A549 (cell line): ENCODE measurements at places on chromosomes 11 and 22. TPM values are rescaled to one million over a fixed set of nuclear protein-coding genes. Genes with fewer than 3 reads are reported as not detected.

- peak; percentile 77 for DNase-seq
Measured at GRCh38 chr11:35083431-35084238, 55.3 kb upstream of the CD44 start.

The SMIM38 gene
- 0.05 to 0.08 TPM in 2 of 3 replicates, not detected in the other for polyA plus RNA-seq

DNA sequence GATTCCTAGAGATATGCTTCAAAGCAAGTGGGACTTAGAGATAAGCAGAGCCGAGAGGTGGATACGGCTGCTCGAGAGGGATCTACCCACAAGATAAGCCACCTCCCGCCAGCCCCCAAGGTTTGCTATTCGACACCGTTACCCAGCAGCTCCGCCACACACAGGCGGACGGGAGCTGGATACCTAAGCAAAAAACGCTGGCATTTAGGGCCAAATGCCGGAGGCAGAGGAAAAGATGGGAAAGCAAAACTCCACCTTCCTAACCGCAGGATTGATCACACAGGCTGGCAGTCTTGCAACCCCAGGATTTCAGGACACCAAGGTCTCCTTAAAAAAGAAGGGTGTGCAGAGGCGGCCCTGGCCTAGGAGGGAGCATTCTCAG, 709 bp downstream of the FTH1 start:
- peak; percentile 51 for DNase-seq

The NCR3LG1 gene
- 1.1 to 1.4 TPM (median 1.3 TPM) in 3 replicates for polyA plus RNA-seq

DNA sequence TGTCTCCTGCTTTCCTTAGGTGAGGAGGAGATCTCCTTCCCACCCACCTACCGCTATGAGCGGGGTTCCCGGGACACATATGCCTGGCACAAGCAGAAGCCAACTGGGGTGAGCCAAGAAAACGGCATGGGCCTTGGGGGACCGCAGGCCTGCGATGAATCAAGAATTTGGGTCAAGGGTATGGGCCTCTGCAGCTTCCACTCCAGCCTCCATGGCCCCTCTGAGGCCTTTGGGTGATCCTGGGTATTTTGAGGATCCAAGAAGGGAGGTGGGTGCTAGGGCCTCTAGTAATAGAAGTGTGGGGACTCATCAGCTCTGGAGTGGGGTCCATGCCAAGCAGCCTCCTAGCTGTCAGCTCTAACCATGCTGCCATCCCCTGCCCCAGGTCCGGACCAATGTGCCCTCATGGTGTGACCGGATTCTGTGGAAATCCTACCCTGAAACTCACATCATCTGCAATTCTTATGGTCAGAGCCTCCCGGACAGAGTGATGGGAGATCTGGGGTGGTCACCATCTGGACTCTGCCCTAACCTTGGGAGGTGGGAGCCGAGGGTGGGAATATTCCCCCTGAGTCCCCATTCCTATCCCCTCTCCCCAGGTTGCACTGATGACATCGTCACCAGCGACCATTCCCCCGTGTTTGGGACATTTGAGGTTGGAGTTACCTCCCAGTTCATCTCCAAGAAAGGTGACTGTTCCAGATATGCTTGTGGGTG, 8.6 kb downstream of the INPPL1 start:
- DNase-seq = no peak

The SSH3 gene
- polyA plus RNA-seq = 18.6 to 24.1 TPM (median 23.8 TPM) in 3 replicates

The CECR2 gene
- polyA plus RNA-seq = 0.01 to 0.06 TPM (median 0.03 TPM) in 3 replicates

DNA sequence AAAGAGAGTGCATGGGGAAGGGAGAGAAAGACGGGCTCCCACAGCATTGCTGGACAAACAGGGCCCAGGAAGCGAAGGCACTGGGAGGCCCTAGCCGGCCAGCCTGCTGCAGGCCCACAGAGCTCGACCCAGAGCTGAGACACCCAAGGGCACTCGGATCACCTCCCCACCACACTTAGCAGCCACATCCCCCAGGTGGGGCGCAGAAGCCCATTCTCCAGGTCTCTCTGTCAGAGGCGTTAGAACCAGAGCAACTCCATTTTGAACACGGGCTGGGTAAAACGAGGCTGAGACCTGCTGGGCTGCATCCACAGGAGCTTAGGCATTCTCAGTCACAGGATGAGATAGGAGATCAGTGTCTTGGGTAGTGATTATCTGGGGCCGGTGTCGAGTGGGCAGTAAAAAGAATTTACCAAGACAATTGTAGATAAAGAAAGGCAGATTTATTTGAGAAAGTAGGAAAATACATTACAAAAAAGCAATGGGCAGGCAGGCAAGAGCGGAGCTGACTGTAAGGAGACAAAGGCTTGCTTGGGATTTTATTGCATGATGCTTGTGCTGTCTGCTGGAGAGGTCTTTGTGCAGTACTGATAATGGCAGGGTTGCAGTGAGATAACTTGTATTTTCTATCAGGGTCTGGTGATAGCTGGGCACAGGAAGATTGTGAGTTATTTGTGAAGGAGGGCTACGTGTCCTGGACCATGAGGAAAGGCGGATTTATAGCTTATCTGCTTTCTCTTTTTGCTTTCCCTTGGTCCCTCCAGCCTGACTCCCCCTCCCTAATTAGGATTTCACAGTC, 13.4 kb upstream of the CAPN5 start:
- no peak for DNase-seq

GRCh38 chr11:96023275-96023674, 99.4 kb upstream of the MTMR2 start:
- no peak for DNase-seq

- no peak for DNase-seq
Measured at GRCh38 chr11:128198216-128198772, 389.1 kb downstream of the ETS1 start.

- DNase-seq = no peak
Measured at GRCh38 chr11:14894657-14895598, 2.9 kb upstream of the CYP2R1 start.

GRCh38 chr22:24105013-24105360, 76.3 kb upstream of the SUSD2 start:
- DNase-seq = no peak

The OR4P4 gene
- polyA plus RNA-seq = not detected in 3 replicates

GRCh38 chr11:129458756-129459535, 83.3 kb downstream of the BARX2 start:
- DNase-seq = no peak

DNA sequence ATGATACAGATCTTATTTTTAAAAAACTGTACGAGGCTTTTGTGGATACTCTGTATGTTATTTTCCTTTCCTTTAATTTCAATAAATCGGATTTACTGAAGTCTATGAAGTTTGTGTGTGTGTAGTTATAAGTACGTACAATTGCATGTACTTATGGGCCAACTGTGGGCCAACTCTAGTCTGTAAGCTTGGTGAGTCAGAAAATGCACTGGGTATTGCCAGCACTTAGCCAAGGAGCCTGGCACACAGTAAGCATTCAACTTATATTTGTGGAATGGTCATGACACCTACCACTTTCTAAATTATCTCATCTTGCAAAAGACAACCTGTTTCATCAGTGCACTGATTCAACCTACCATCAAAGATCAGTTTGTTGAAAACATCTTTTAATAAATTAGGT, 32.6 kb downstream of the THAP12 start:
- no peak for DNase-seq

DNA sequence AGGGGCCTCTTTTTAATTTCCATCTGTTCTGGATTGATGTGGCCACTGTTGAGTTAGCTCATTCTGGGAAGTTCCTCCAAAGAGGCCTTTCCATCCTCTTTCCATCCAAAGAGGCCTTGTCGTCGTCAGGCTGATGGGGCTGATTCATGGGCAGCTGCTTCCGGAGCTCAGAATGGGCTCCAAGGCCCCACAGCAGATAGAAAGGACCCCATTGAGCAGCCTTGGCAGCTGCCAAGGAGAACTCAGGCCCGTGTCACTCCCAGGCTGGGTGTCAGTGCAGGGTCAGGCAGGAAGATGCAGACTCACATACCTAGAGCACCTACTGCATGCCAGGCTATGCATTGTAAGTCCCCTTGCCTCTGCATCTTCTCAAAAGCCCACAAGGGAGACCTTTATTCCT, 524.1 kb downstream of the MIAT start:
- no peak for DNase-seq

- no peak for DNase-seq
Measured at GRCh38 chr11:87743007-87743406, 432.2 kb downstream of the RAB38 start.

DNA sequence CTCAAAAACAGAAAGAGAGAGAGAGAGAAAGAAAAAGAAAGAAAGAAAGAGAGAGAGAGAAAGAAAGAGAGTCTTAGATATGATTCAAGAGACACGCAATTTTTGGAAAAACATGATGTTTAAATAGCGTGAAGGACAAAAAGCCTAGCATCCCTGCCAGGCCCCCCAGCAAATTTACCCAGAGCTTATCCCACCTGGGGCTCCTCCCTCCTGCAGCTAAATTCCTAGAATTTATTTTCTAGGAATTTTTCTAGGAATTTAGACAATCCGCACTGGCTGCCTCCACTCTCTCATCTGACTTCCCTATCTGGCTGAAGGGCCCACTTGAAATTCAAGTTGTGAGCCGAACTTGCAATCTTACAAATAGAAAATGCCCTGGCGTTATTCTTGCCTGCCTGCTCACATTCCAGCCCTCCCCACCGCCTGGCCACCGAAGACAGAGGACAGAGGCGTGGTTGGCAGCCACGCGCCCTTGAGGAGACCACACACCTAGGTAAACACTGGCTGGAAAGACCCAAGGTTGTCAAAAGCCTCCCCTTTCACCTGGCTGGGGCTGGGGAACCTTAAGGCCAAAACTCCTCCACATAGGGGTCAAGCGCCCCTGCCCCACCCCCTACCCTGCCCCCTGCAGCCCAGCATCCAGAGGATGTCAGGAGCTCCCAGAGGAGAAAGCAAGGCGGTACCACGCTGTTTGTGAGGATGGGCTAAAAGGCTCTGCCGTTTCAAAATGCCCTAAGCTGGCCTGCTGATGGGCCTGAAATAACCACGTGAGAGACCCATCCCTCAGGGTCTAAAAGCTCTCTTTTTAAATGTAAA, 42.2 kb downstream of the AHNAK start:
- no peak for DNase-seq

DNA sequence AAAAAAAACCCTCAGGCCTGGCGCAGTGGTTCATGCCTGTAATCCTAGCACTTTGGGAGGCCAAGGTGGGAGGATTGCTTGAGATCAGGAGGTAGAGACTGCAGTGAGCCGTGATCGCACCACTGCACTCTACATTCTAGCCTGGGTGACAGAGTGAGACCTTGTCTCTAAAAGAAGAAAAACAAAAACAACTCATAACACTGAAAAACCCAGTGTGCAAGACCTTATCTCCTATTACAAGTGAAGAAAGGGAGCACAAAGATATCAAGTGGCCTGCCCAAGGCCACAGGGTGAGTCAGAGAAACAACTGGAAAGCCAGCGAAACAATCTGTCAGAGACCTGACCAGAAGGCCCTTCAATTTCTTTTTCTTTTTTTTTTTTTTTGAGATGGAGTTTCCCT, 2.5 kb downstream of the TXN2 start:
- no peak for DNase-seq

DNA sequence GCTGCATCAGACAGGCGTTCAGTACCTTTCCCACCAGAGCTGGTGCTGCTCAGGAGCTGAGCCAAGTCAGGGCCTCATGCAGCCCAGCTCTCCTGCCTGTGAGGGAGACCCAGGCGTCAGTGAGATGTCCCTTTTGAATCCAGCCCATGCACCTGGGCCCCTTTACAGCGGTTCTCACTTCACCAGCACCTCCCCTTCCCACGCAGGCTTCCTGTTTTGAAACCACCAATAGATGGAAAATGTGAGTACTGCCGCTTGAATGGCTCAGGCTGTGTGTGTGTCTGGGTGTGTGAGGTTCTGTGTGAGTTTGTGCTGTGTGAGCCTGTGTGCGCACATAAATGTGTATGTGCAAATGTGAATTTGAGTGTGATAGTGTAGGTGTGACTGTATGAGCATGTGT, 88.4 kb downstream of the UBASH3B start:
- no peak for DNase-seq

The YAP1 gene
- 36.4 to 40.4 TPM (median 39.6 TPM) in 3 replicates for polyA plus RNA-seq

The ADM2 gene
- polyA plus RNA-seq = 0.46 to 0.62 TPM (median 0.50 TPM) in 3 replicates

The LRP4 gene
- 5.0 to 6.4 TPM (median 5.4 TPM) in 3 replicates for polyA plus RNA-seq

The JAML gene
- not detected in 3 replicates for polyA plus RNA-seq

GRCh38 chr11:134564472-134565200, 152.6 kb upstream of the B3GAT1 start:
- DNase-seq = no peak

GRCh38 chr22:37310075-37310606, 27.8 kb downstream of the CYTH4 start:
- DNase-seq = no peak

The PUS3 gene
- 5.0 to 8.8 TPM (median 8.2 TPM) in 3 replicates for polyA plus RNA-seq
